Lower leg skin (tissue), 4 donors: ENCODE measurements at places on chromosomes 11 and 22.

DNA sequence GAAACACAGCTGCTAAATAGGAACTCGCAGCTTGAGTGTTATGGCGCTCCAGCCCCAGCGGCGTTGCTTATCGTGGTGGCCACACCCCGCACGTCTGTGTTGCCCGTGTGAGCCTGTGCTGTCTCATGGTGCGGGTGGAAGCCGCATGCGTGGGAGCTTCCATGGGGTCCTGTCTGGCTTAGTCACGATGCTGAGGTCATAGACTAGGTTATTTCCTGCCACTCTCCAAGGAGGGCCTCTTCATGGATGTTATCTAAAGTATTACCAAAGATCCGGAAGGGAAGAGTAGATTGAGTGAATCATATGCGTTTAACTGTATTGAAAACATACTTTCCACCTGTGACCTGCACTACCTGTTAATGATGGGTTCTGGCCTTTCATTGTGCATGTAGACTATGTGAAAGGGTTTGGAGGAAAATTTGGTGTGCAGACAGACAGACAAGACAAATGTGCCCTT lies 21.7 kb downstream of the CTTN start:
- DNase-seq, result no peak

GRCh38 chr22:49934891-49935557 lies 16.6 kb downstream of the CRELD2 start:
- DNase-seq, result peak; percentile 79

- DNase-seq, result no peak
Observed at GRCh38 chr11:74321487-74322188, 10.2 kb upstream of the P4HA3 start.

GRCh38 chr22:37122598-37123180 lies 13.2 kb upstream of the TMPRSS6 start:
- no peak for DNase-seq

- DNase-seq, result no peak
Observed at GRCh38 chr11:90822996-90823395, 600.1 kb upstream of the CHORDC1 start.

DNA sequence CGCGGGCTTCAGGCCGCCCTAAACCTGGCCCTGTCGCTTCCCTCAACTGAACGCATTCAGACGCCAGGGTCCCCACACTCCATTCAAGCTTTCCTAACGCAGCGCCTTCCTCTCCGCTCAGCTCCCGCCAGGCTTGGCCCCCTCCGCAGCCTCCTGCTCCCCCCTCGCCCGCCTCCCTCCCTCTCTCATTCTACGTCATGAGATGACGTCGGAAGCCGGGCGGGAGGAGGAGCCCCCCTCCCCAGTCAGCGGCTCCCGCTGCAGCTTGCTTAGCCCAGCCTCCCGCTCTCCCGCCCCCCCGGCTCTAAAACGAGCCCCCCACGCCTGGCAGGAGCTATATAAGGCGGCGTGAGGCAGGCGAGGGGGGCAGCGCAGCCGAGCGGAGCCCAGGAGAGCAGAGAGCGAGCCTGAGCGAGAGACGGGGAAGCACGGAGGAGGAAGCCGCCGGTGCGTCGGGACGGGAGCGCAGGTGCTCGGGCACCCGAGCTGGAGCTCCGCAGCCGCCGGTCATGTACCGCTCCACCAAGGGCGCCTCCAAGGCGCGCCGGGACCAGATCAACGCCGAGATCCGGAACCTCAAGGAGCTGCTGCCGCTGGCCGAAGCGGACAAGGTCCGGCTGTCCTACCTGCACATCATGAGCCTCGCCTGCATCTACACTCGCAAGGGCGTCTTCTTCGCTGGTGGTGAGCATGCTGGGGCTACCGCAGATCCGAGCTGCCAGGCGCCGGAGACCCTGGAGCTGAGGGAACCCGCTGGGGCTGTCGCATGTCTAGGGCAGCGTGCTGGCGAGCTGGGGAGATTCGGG lies at the start of gene NPAS4:
TSS of gene NPAS4 (plus strand) at position 365 of the 806 bp plus-strand sequence. CDS start at position 510, 145 bp downstream.
- DNase-seq, result no peak

DNA sequence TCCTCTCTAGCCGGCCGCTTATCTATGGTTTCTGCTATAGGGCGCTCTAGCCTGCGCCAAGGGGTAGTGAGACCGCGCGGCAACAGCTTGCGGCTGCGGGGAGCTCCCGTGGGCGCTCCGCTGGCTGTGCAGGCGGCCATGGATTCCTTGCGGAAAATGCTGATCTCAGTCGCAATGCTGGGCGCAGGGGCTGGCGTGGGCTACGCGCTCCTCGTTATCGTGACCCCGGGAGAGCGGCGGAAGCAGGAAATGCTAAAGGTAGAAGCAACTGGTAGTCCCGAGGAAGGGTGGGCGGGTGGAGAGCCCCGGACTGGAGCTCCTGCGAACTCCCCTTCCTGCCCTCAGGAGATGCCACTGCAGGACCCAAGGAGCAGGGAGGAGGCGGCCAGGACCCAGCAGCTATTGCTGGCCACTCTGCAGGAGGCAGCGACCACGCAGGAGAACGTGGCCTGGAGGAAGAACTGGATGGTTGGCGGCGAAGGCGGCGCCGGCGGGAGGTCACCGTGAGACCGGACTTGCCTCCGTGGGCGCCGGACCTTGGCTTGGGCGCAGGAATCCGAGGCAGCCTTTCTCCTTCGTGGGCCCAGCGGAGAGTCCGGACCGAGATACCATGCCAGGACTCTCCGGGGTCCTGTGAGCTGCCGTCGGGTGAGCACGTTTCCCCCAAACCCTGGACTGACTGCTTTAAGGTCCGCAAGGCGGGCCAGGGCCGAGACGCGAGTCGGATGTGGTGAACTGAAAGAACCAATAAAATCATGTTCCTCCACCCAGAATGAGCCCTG lies at the start of the genes LBHD1 and UQCC3:
TSS of gene LBHD1 (minus strand) at position 660 of the 782 bp plus-strand sequence. CDS start 2,236 bp downstream, outside the sequence.
TSS of gene UQCC3 (plus strand) at position 66 of the 782 bp plus-strand sequence. CDS start at position 139, 73 bp downstream.
- DNase-seq, result peak; percentile 65

DNA sequence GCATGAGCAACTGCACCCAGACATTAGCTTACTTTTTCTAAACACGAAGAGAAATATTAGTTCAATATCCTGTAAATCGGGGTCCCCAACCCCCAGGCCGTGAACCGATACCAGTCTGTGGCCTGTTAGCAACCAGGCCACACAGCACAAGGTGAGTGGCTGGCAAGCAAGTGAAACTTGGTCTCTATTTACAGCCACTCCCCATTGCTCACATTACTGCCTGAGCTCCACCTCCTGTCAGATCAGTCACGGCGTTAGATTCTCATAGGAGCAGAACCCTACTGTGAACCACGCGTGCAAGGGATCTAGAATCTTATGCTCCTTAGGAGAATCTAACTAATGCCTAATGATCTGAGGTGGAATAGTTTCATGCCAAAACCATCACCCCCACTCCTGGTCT lies 27.8 kb upstream of the DEPDC7 start:
- DNase-seq, result no peak

- DNase-seq, result peak; percentile 80
Observed at GRCh38 chr11:11976481-11977127, 31.8 kb downstream of the DKK3 start.

DNA sequence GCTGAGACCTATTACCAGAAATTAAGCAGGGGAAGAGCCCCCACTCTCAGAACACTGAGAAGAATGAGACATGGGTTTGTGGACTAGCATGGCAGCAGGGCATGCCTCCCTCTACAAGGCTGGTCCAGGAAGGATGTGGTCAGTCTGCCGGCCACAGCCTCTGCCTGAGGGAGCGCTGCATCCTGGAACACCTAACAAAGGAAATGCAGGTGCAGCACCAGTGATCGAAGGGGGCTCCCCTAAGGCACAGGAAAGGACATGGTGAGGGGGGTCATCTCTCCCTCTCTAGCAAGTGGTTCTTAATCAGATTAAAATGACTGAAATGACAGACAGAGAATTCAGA lies 40.6 kb upstream of the ARL14EP start:
- DNase-seq, result no peak

GRCh38 chr11:116865696-116866095 lies 28.3 kb upstream of the APOA1 start:
- no peak for DNase-seq

GRCh38 chr11:45847911-45848316 lies 639 bp downstream of the CRY2 start:
- peak; percentile 87 for DNase-seq

DNA sequence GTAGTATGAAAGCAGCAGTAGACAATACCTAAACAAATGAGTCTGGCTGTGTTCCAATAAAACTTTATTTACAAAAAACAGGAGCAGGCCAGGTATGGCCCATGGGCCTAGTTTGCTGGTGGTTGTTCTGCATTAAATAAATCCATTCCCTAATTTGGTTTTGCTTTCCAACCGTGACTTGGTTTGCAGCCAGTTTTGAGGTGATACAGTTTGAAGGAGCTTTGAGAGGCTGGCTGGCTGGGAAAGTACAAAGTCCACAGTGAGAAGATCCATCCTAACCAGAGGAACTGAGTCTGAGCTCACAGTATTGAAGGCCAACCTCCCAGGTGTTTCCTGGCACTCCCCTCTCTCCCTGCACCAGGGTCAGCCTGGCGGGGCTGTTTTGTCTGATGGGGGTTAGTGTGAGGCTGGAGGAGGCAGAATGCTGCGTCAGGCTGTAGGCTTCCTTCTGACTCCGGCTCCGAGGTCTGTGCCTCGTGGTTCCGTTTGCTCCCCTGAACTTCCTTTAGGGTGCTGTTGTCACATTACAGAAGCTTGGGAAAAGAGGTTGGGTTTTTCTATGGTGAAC lies 129.5 kb downstream of the MICAL2 start:
- DNase-seq, result no peak

GRCh38 chr22:26708256-26709009 lies 51.0 kb downstream of the MIAT start:
- no peak for DNase-seq

- DNase-seq, result no peak
Observed at GRCh38 chr11:84408946-84409411, 1122.8 kb upstream of the CCDC90B start.

- DNase-seq, result no peak
Observed at GRCh38 chr11:68855205-68855981, 13.7 kb upstream of the CPT1A start.

GRCh38 chr11:123653483-123653826 lies 969 bp downstream of the SCN3B start:
- no peak for DNase-seq

DNA sequence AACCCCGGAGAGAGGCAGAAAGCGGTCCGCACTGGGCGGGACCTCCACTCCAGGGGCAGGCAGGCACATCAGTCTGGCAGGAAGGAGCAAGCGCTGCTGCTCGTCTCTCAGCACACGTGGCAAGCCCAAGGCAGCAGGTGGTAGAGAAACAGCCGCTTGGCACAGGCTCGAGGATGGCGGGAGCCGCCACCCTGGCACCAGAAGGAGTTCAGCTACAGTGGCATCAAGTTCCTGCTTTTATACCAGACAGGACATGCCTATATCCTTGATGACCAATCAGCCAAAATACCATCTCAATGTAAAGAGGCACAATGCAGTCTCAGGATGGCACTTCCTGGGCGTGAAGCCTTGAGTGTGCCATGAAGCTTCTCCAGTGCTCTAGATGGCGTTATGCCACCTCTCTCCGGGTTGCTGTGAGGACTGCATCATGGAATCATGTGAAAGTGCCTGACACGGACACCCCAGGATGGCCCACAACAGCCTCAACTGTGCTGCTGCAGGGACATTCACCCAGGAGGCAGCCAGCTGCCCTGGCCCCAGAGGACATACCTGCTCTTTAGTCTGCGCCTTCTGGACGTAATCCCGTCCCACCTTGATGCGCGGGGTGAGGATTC lies 64.8 kb downstream of the APOL1 start:
- DNase-seq, result no peak

GRCh38 chr11:8092587-8093424 lies 11.8 kb downstream of the TUB start:
- peak; percentile 85 for DNase-seq

- no peak for DNase-seq
Observed at GRCh38 chr11:36492724-36493304, 17.3 kb downstream of the TRAF6 start.

DNA sequence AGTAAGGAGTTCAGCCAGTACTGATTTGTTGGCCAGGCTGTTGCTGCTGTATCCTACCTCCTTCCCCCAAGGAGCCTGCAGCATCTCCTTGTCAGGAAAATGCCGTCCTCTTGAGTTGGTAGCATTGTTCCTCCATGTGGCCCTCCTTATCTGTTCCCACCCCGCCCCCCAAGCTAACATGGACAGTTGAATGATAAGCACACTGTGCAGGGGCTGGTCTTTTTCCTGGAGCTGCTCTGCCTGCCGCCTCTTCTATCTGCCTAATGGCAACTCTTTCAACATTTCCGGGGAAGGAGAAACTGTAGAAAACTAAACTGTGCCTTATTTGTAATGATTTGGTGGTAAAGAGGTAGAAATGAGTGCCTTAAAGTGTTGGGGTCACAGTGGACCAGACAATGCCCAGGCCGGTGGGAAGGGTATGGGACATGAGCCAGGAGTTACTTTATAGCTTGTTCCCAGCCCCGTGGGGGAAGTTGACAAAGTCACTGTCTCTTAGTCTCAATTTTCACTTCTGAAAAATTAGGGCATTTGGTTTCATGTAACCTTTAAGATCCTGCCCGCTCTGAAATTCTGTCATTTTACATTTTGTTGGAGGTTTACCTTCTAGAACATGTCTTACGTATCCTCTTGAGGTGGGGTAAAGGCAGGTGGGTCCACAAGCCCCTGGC lies 4.5 kb downstream of the FAM118A start:
- DNase-seq, result no peak

DNA sequence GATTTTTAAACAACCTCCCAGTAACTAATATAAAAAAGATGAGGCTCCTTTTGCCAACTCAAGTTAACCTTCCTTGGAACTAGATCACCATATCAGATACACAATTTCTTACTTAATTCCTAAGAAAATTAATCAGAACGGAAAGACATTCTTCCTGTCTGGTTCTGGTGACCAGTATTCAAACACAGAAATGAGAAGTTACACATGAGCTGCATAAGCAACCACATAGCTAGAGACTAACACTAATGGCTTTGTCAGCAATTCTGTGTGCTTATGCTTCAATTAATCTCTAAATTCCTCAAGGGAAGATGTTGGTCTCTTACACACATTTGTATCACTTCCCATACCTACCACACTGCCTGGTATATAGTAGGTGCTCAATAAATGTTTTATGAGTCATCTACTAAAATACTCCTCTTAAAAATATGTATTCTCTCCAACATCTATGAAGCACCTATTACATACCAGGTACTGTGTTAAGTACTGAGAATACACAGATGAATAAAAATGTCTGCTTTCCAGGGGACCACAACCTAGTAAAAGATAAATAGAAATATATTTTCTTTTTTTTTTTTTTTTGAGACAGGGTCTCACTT lies 54.5 kb downstream of the GAB2 start:
- DNase-seq, result no peak

GRCh38 chr11:108838102-108838791 lies 173.4 kb downstream of the DDX10 start:
- DNase-seq, result no peak

- no peak for DNase-seq
Observed at GRCh38 chr11:130691581-130691980, 224.7 kb downstream of the SNX19 start.

DNA sequence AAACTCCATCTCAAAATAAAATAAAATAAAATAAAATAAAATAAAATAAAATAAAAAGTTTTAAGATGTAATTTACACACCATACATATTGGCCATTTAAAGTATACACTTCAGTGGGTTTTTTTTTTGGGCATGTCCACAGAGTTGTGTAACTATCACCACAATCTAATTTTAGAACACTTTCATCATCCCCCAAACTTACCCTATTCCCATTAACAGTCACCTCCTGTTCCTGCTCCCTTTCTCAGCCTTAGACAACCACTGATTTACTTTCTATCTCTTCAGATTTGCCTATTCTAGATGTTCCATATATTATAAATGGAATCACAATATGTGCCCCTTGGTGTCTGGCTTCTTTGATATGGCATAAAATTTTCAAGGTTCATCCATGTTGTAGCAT lies 4.6 kb upstream of the ACER3 start:
- DNase-seq, result no peak
